Naive thymus-derived CD8-positive, alpha-beta T cell (primary cell): ENCODE measurements at places on chromosomes 2 and 18.

DNA sequence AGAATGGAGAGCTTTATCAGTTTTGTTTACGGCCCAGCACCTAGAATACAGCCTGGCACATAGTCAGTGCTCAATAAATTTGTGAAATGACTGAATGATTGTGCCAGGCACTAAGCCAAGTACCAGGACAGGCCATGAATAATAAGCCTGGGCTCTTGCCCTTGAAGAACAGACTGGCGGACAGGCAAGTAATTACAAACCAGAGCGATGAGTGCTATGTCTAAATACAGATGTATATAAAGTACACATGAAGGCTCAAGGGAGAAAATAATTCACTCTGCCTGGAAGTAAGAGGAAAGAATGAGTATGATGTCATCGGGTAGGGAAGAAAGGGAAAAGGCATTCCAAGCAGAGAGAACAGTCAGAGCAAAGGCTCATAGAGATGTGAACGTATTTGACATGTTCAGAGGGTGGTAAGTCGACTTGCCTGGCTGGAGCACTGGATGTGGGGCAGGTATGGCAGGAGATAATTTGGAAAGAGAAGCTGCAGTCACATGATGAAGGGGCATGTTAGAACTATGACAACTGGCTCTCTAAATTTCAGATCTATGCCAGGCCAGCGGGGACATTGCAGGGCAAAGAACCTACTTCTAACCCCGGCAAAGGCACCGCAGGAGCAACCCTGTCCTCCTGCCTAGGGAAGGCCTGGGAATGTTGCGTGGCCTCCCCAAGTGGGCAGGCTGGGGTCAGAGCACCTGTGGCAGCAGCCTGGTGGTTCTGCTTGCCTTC, 119.1 kb upstream of the STPG4 start:
- no peak for DNase-seq

GRCh38 chr2:85401464-85401805, 8.7 kb downstream of the CAPG start:
- no peak for DNase-seq

DNA sequence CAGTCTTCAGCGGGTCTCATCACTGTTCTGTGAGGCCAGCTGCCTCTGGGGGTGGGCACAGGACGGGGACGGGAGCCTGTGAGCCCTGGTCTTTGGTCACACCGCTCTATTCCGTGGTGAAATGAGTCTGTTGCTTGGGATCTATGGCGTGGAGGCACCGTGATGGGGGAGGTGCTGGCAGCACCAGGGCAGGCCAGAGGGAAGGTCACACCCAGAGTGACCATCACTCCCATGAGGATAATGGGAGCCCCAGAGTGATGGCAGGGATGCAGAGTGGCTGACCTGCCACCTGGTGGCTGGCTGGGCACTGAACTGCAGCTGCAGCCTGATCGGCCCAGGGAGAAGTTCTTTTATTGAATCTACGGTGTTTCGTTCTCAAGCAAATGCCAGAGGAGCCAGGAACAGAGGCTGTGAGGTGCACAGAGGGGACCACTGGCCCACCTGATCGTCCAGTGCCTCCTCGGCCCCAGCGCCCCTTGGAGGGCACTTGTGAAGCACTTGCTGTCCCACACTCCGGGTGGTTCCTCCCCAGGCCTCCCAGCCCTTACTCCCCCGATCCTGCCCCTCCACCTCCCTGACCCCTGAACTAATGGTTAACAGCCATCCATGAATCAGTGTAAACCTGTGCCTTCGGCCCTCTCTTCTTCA, 17.9 kb downstream of the KCNIP3 start:
- DNase-seq = no peak

GRCh38 chr2:200218645-200219044, 87.8 kb upstream of the SPATS2L start:
- DNase-seq = no peak

DNA sequence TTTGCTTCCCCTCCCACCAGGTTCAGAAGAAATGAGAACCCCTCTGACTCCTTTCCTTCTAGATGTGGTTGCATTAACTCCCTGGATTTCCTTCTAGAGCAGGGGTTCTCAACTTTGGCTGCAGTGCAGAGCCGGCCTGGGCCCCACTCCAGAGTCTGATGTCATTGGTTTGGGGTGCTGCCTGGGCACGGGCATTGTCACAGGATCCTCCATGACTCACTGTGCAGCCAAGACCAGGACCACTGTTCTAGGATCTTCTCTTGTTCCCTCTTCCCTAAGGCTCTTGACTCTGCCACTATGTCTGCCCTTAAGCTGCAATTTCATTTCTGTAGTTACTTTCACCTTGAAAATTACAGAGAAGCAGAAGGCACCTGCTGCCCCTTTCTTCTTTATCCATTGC, 31.8 kb downstream of the TBC1D8 start:
- DNase-seq = no peak

DNA sequence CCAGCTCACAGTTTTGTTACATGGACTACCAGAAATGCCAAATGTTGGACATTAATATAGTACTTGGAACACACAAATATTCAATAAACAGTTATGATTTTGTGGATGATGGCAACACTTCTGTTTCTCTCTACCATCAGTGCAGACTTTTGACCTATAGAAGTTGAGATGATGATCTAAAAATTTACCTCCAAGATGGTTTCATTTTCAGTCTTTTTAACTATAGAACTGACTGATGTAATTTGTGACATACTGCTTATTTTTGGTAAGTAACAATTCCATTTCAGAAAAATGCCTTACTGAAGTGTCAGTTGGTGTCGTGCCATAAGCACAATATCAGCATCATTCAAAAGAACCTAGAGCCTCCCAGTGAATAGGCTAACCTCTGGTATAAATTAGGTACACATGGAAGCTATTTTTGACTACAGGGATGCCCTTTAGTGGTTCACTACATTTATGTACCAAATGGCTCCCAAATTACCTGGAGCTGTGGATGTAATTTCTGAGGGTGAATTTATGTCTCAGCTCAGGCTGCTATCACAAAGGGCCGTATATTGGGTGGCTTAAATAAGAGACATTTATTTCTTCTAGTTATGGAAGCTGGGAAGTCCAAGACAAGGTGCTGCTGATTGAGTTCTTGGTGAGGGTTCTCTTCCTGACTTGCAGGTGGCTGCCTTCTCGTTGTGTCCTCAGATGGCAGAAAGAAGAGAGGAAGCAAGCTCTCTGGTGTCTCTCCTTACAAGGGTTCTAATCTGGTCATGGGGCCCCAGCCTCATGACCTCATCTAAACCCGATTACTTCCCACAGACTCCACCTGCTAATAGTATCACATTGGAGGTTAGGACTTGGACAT, 66.5 kb downstream of the ALPK2 start:
- DNase-seq = no peak

DNA sequence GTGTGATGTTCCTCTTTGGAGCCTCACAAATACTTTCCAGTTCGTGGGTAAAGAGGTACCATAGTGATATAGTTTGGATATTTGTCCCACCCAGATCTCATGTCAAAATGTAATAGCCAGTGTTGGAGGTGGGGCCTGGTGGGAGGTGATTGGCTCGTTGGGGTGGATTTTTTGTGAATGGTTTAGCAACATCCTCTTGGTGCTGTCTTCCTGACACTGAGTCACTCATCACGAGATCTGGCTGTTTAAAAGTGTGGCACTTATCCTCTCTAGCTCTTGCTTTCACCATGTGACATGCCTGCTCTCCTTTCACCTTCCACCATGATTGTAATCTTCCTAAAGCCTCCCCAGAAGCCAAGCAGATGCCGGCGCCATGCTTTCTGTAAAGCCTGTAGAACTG, 3.0 kb upstream of the CCDC93 start:
- DNase-seq = no peak

GRCh38 chr2:190094316-190094871, 31.9 kb upstream of the MSTN start:
- no peak for DNase-seq

DNA sequence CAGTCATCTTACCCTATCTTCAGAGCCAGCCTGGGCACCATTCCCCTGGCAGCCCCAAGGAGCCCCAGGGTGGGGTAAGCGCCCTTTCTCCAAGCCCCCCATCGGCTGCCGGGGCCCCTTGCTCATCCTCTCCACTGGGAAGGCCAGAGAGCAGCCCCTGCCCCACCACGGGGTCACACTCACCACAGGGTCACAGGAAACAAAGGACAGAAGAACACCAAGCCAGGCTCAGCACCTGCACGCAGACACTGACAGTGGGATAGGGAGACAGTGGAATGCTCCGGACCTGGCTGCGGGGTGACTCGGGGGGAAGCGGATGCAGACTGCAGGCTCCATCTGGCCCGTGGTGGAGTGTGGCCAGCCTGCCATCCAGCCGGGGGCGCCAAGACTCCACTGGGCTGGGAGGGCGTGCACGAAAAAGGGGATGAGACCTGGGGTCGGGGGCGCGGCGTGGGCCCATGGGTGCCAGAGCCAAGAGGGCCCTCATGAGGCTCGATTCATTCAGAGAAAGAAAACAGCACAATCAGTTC, 21.1 kb downstream of the HDAC4 start:
- DNase-seq = no peak

DNA sequence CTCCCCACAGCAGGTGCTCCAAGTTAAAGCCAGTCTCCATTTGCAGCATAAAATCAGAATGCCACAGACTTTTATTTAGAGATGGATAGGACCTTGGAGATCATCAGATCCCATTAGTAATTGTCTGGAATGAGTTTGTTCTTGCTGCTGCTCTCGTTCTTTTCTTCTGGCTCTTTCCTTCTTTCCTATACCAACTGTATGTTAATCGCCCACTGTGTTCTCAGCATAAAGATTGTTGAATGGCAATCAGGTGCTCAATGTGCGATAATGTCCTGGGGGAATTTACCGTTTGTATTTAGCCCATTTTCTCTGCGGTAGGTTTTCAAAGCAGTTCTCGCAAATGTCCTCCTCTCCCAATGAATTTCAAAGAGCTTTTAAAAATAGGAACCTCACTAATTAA, 3.3 kb downstream of the GPR39 start:
- DNase-seq = no peak

- peak; percentile 40 for DNase-seq
Measured at GRCh38 chr2:263774-264492, at the start of gene SH3YL1. SH3YL1 (minus strand) TSS chr2:264032; CDS start chr2:263984, 48 bp downstream.

DNA sequence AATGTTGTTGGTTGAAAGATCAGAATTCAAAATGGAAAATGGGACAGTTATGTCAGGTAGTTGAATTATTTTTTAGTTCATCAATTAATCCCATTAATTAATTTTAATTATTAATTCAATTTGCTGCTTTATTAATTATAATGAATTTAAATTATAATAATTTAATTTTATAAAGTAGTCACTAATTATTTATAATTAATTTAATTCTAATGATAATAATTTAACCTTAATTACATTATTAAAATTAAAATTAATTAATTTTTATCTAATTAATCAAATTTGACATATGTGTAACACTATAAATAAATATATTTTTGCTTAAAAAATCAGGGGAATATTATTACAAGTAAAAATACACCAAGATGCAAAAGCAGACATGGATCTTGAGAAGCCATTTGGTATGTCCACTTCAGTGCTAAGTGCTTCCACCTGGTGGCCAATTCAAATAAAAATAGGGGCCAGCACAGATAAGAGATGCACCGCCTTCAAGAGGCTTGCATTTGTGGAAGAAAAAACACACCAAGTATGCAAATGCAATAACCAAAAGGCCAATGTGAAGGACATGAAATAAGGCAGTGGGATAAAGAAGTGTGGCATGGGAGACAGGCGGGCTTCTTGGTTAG, 73.2 kb downstream of the MBP start:
- no peak for DNase-seq

DNA sequence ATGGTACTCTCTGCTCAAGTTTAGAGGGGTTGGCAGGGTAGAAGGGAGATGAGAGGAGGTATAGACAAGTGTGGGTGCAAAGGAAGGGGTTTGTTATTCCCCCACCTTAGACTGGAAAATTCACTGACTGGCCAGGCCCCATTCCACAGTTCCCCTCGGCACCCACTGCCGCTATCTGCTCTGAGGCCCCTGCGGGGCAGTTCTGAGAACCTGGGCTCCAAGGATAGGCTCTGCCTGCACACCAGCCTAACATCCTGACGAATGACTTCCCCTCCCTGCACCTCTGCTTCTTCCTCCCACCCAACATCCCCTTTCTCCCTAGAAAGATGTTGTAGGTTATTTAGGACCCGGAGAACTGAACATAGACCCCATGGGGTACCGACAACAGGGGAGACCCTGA, 303.9 kb upstream of the HDAC4 start:
- DNase-seq = no peak

- no peak for DNase-seq
Measured at GRCh38 chr2:66414896-66415295, 20.0 kb upstream of the MEIS1 start.

- DNase-seq = no peak
Measured at GRCh38 chr18:54192415-54192814, 32.1 kb downstream of the MBD2 start.

DNA sequence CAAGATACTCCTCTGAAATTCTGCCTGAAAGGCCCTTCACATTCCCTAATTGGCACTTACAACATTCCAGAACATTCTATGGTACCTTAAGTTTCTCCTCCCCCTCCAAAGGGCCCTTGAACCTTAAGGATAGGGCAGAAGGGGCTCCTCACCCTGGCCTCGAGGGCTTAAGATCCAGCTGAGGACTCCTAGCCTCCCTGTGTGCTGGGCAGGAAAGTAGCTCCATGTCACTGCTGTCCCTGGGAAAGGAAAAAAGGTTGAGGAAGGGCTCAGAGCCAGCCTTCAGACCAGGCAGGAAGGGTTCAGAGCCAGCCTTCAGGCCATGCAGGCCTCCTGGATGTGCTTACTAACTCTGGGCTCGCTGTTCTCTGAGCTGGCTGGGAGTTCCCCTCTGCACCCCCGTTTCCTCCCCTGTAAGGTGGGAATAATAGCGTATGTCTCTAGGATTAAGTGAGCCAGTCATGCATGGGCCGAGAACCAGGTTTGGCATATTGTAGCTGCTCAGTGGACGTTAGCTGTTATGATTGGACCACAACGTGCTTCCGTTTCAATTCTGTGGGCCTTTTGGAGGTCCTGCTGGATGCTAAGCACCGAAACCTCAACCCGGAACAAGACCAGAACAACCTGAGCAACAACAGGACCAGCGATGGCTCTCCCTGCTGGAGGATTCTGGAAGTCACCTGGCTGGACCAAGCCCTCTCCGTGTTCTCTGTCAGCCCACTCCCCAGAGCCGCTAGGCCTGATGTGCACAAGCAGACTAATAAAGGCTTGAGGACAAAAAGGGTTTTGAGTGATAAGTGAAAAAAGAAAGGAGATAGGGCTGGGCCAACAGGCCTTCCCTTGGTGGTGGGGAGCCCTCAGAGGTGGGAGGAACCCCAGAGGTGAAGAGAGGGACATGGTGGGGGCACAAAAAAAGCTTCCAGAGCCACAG, 1.0 kb upstream of the B3GNT7 start:
- DNase-seq = no peak

GRCh38 chr2:210461401-210461800, 15.2 kb downstream of the LANCL1 start:
- DNase-seq = no peak

DNA sequence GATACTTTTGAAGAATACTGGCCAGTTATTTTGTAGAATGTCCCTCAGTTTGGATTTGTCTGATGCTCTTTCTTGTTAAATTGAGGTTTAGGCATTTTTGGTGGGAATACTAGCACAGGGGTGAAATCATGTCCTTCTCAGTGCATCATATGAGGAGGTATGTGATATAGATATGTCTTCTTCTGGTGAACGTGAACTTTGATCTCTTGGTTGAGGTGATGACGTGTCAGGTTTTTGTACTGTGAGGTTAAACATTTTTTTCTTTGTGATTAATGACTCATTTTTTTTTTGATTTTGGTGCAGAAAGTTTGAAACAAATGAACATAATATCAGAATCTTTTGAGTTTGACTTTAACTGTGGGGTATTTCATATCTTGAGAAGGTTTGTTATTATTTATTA, 11.0 kb downstream of the ZNF407 start:
- DNase-seq = no peak

GRCh38 chr18:48797841-48798255, 152.9 kb downstream of the SMAD7 start:
- DNase-seq = no peak

GRCh38 chr2:226548732-226549131, 250.9 kb downstream of the IRS1 start:
- DNase-seq = no peak
